Osteocyte (in vitro differentiated cells): ENCODE measurements at places on chromosomes 11 and 22.

GRCh38 chr11:78344676-78345075 is 72.9 kb downstream of the GAB2 start:
- DNase-seq = no peak

DNA sequence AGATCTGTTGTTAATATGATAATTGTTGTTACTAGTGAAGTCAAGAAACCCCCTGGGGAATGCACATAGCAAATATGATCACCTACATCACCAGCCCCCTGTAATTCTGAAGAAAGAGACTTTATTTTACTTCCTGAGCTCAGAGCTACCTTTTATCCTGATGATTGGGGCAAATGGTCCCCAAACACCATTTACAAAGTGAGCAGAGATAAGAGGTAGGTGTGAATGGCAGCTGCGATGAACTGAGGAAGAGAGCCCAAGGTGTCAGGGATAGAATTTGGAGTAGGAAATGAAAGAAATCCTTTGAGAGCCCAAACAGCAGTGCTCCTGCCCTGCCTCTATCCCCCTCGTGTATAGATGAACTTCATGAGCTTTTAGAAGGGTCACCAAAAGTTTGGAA is 69.1 kb downstream of the TENM4 start:
- DNase-seq = no peak

DNA sequence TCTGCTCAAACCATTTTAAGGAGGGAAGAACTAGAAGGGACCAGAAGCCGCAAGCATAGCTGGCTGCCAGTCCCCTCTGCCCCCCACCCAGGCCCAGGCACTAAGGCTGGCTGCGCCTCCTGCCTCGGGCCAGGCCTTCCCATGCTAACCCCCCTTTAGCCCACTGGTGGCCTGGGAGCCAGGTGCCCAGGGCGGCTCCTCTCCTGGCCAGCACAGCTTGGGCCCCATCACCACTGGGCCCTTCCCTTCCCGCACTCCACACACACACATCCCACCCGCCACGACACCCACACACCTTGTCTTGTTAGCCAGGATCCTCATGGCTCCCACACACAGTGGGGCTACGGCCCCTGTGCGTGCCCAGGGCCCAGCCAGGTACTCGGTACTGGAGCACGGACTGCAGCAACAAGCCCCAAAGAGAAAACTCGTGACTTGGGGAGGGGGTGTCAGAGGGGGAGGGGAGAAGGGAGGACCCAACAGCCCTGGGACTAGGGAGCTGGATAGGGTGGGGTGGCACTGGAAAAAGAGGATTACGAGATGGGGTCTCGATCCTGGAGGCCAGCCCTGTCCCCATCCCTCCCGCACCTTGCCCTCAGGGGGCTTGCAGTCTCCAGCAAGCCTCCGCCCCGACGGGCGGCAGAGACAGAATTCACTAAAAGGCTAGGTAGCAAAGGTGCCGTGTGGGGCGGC is 16.0 kb downstream of the BCL9L start:
- DNase-seq = no peak

- DNase-seq = no peak
These were observed 1.4 kb upstream of the C22orf39 start for GRCh38 chr22:19448739-19449421.
